ENCODE measurements at places on chromosomes 3 and 15.

DNA sequence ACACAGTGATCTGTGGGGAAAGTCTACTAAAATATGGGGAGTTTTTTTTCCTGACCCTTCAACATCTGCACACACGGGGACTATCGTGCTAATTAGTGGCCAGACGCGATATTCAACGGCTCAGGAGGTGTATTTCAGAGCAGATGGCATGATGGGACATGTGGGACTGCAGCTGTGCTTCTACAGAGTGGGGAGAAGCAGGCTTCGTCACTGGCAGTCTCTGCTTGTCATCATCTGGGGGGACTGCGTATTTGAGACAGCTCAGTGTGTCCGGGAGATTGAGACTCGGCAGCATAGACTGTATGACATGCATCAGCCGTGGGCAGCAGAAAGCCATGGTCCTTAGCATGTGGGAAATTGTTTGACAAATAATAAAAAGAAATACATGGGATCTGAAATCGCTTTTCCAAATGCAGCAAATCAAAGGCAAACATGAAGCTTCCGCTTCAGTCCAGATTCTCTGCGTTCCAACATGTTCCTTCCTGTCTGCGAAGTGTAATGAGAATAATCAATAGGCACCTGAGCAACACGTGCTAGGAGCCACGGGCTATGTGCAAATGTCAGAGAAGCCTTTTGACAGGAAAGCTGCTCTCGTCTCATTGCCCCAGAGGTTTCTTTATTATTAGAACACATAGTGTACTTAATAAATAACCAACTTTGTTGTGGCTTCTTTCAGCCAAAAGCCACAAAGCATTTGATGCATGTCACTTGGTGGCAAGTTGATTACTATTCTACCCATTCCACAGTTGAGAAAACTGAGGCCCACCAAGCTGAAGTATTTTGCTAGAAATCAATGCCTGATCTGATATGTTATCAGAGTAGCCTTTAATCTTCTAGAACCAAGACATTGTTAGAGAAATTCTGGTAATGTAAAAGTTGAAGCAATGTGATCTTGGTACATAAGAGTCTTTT is 276.3 kb downstream of the RYR3 start:
- H3K36me3 ChIP-seq, result no peaks in the 10 kb centered on the region
- H3K4me3 ChIP-seq, result no peak overlapping the region
- no peaks in the 10 kb centered on the region for H3K27me3 ChIP-seq
- H3K27ac ChIP-seq, result no peak overlapping the region
- H3K4me1 ChIP-seq, result no peaks in the 10 kb centered on the region

GRCh38 chr3:129897026-129897425 is 3.5 kb upstream of the TMCC1 start:
- DNase-seq, result no peak
- no peaks in the 10 kb centered on the region for H3K36me3 ChIP-seq
- H3K27me3 ChIP-seq, result no peaks in the 10 kb centered on the region
- H3K27ac ChIP-seq, result no peak overlapping the region
- H3K4me3 ChIP-seq, result no peak overlapping the region

- DNase-seq, result no peak
- H3K36me3 ChIP-seq, result no peaks in the 10 kb centered on the region
- H3K27ac ChIP-seq, result no peak overlapping the region
- no peak overlapping the region for H3K4me3 ChIP-seq
Measured at GRCh38 chr3:21484057-21484827, 266.8 kb downstream of the ZNF385D start.

DNA sequence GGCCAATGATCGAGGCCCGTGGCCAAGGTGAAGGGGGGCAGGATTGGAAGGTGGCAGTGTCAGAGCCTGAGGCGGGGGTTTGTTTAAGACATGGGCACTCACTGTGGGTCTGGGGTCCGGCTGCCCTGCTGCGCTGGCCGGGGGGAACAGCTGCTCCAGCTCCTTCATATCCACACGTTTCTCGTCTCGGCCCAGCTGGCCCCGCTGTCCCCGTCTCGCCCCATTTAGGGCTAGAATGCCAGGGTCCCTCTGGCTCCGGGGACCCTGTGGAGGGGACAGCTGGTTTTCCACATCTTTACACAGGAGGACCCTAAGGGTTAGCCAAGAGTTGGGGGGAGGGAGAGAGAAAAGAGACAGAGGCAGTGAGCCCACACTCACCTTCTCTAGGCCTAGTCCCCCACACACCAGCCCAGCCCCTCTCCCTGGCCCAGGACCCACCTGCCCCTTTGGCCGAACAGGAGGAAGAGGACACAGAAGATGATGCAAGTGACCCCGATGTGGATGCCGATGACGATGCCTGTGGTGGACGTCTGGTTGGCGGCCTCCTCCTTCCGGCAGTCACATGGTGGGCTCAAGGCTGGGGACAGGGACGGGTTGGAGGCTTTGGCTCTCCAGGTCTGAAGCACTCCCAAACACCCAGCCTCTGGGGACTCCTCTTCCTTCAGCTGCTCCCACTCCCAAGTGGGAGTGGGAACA is 25.0 kb downstream of the RNU5B-1 start:
- H3K4me3 ChIP-seq, result no peak overlapping the region
- H3K27ac ChIP-seq, result no peak overlapping the region
- no peaks in the 10 kb centered on the region for H3K4me1 ChIP-seq
- H3K27me3 ChIP-seq, result no peaks in the 10 kb centered on the region

DNA sequence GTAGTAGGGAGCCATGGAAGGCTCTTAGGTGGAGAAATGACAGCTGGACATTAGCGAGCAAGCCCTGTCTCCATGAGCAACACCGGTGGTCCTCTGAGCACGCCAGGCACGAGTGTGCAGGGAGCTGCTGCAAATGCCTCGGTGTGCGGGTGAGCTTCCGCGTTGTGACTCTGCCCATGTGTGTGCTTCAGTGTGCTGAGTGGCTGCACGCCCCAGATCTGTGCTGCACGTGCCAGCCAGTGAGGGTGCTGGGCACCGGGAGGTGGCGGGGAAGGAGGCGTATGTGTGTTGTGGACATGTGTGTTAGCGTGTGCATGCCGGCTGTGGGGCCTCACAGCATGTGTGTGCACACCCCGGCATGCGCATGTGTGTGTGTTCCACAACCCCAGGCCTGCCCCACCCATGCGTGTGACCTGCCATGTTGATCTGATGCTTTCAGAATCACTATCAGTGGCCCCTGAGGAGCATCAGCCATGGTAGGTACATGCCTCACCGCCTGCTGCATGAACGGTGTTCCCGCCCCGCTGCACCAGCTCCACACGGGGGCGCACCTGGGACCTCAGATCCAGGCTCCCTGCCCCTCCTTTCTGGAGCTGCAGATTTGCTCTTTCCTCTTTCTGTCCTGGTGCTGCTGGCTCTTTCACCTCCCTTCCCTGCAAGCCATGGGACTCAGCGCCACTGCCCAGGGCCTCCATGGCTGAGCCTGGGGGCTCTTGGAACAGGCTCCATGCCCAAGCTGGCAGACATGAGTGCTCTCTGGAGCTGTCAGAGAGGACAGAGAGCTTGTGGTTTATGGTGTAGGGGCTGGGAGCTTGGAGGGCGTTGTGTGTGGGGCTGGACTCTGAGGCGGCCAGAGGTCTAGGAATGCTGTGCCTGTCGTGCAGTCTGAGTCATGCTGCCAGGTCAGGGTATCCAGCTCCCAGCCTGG is 169.4 kb downstream of the TBC1D2B start:
- no peaks in the 10 kb centered on the region for H3K27me3 ChIP-seq
- H3K4me3 ChIP-seq, result no peak overlapping the region
- no peaks in the 10 kb centered on the region for H3K36me3 ChIP-seq
- no peak overlapping the region for H3K27ac ChIP-seq
